CD4-positive, CD25-positive, alpha-beta regulatory T cell (primary cell): ENCODE measurements at places on chromosomes 5 and 9.
A peak's percentile ranks its signal among the peaks of the same experiment; 100 is the strongest.

- H3K4me1 ChIP-seq = no peaks in the 10 kb centered on the region
- no peak overlapping the region for H3K4me3 ChIP-seq
- H3K27me3 ChIP-seq = no peaks in the 10 kb centered on the region
- DNase-seq = no peak
Observed at GRCh38 chr5:107466233-107466769, 204.4 kb downstream of the EFNA5 start.

DNA sequence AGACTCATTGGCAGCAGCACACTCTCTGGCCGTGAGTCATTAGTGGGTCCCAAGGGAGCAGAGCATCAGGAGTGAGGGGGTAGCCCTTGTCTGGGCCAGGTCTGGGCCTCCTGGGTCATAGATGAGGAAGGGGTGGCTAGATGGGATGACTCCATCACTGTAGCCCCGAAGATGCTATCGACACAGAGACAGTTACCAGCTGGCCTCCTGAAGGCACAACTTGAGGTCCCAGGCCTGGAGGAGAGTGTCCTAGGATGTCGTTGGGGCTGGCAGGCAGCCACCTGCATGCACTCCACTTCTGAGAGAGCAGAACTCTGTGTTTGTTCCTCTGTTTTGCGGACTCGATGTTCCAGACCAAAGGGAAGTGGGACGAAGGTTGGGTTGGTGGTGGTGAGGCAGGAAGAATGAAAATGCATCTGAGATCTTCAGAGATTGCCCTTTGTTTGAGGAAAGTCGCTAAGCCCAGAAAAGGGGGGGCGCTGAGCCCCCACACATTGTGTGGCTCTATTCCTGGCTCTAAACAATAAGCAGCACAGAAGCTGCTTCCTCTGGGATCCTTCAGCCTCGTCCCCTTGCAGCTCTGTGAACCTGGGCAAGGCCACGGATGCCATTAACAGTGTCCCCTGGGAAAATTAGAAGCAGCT lies 4.7 kb downstream of the BTNL9 start:
- no peak overlapping the region for H3K4me3 ChIP-seq
- no peak overlapping the region for H3K27ac ChIP-seq
- H3K36me3 ChIP-seq = no peaks in the 10 kb centered on the region
- no peak for DNase-seq
- no peaks in the 10 kb centered on the region for H3K4me1 ChIP-seq

DNA sequence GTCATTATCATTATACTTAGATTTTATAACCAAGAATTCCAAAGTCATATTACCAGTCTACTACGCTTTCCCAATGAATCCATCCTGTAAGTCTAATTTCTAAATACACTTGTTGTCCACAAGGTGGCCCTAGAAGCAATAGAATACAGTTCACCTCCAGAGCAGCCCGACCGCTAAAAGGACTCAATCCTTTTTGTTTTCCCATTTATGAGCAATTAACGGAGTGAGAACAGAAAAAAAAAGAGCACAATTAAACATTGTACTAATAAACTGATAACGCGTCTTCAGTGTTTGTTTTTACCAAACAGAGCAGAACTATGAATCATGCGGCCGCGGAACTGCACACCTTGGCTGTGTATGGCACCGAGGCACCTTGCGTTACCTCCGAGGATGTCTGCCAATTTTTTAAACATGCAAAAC lies 160.7 kb upstream of the DAPK1 start:
- H3K4me3 ChIP-seq = peak overlapping the region; percentile 10
- H3K27me3 ChIP-seq = peaks cover 6% of the 10 kb centered on the region
- no peaks in the 10 kb centered on the region for H3K36me3 ChIP-seq
- H3K4me1 ChIP-seq = no peaks in the 10 kb centered on the region

GRCh38 chr9:98977813-98978212 lies 34.1 kb downstream of the COL15A1 start:
- no peak overlapping the region for H3K4me3 ChIP-seq
- H3K27me3 ChIP-seq = peaks cover 7% of the 10 kb centered on the region
- no peaks in the 10 kb centered on the region for H3K36me3 ChIP-seq
- no peak for DNase-seq
- H3K4me1 ChIP-seq = peaks cover 8% of the 10 kb centered on the region
- H3K27ac ChIP-seq = no peak overlapping the region

- no peaks in the 10 kb centered on the region for H3K4me1 ChIP-seq
- no peak overlapping the region for H3K27ac ChIP-seq
Observed at GRCh38 chr5:56769875-56770604, 45.3 kb upstream of the MAP3K1 start.

DNA sequence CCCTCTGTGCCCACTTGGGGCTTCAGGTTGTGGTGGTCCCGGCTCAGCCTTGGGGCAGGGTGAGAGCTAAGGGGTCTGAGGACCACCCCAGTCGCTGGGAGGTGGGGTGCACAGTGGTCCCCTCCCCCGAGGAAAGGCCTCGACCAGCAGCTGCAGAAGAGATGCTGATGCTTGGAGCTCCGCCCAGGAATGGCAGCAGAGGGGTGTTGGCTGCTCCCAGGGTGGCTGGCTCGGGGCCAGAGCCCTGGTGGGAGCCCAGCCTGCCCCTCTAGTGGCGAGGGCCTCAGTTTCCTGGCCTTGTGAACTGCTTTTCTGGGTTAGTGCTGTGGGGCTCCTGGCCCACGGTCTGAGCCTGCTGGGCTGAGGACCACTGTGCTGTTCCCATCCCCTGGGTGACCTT lies 1.2 kb downstream of the DIPK1B start:
- no peaks in the 10 kb centered on the region for H3K36me3 ChIP-seq
- H3K4me3 ChIP-seq = no peak overlapping the region
- no peaks in the 10 kb centered on the region for H3K27me3 ChIP-seq
- no peak for DNase-seq

DNA sequence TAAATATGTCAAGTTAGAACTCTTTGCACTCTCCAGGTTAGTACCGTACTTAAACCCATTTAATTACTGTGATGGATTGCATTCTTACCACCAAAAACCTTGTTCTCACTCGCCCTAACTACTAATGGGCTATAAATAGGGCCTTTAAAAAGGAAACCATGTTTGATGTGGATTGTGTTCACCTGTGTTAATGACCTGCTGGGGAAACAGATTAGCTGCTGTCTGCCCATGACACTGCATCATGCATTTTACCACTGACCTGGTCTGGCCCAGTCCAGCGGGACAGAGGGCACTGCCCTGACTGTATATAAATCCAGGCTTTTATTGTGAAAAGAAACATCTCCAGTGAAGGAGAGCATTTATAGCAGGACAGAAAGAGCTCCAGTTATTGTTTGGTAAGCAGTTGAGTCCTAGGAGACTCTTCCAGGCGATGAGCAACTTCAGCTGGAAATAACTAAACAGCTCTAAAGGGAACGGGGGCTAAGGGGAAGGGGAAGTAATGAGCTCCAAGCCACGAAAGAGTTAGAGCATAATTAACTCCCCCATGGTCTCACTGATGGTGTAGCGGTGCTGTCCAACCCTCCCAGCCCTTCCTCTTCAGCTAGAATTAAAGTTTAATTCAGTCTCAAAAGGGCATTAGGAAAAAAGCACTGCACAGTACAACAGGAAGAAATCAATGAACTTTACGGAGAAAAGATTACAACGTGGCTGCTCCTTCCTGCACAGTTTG lies 303.1 kb downstream of the ENC1 start:
- H3K27ac ChIP-seq = no peak overlapping the region
- H3K4me1 ChIP-seq = no peaks in the 10 kb centered on the region
- DNase-seq = no peak

DNA sequence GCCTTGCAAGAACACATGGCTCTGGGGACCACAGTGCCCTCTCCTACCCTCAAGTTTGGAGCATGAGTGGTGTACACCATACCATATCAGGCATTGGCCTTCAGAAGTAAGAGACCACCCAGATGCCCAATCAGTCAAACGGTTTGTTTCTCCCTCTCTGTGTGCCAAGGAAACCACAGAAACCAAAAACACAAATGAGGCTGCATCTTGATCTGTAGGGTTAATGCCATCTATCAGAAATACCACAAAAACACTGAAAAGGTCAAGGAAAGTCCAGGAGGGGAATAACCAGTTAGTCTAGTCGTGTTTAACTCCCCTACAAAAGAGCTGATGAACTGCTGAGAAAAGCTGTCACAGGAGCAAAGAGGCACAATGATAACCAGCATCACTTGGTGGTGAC lies 78.4 kb downstream of the INSYN2B start:
- H3K36me3 ChIP-seq = peaks cover 8% of the 10 kb centered on the region
- H3K27me3 ChIP-seq = no peaks in the 10 kb centered on the region
- no peaks in the 10 kb centered on the region for H3K4me1 ChIP-seq
- DNase-seq = peak; percentile 2
- H3K4me3 ChIP-seq = no peak overlapping the region
- H3K27ac ChIP-seq = no peak overlapping the region

GRCh38 chr5:17463653-17464052 lies 34.4 kb upstream of the TAF11L2 start:
- no peak overlapping the region for H3K27ac ChIP-seq
- H3K36me3 ChIP-seq = no peaks in the 10 kb centered on the region
- no peaks in the 10 kb centered on the region for H3K4me1 ChIP-seq
- DNase-seq = no peak
- no peak overlapping the region for H3K4me3 ChIP-seq
- H3K27me3 ChIP-seq = no peaks in the 10 kb centered on the region

- H3K4me3 ChIP-seq = no peak overlapping the region
- H3K36me3 ChIP-seq = peaks cover 11% of the 10 kb centered on the region
- H3K27me3 ChIP-seq = no peaks in the 10 kb centered on the region
- peaks cover 15% of the 10 kb centered on the region for H3K4me1 ChIP-seq
Observed at GRCh38 chr5:135326296-135327254, 72.5 kb downstream of the MACROH2A1 start.

GRCh38 chr9:74107692-74108091 lies 389.4 kb upstream of the RORB start:
- H3K4me3 ChIP-seq = no peak overlapping the region
- H3K27me3 ChIP-seq = no peaks in the 10 kb centered on the region
- DNase-seq = no peak
- no peak overlapping the region for H3K27ac ChIP-seq

DNA sequence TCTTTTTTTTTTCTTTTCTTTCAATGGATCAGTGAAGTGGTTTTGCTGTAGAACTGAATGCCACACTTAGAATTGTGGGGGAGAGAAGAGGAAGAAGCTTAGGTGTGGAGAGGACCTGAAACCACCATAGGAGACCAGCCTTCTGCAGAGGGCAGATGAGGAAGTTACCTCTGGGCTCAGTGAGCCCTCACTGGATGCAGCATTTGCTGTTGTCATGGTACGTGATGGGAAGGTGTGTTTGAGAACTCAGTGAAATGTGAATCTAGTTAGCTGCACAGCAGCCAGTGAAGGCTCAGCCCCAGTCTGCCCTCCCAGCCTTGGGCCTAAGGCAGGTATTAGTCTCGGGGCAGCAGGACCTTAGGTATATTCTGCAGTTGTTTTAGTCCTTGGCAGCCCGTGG lies 17.5 kb downstream of the CYFIP2 start:
- peak overlapping the region; percentile 61 for H3K27ac ChIP-seq
- peaks cover 71% of the 10 kb centered on the region for H3K4me1 ChIP-seq

DNA sequence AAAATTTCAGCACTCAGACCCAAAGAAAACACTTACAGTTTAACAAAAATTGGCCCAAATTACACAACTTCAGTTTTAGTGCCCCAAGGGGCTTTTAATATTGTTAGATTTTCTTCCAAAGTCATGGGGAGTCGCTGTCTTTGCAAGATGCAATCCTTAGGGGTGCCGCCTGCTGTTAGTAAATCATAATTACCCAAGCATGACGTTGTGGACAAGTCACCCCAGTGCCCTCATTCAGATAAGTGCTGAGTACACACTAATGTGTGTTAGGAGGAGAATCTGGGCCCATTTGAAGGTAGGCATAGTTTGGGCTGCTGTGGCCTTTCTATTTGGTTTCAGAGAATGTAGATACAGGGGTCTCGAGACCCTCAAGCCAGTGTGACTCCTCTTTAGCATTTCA lies 138.1 kb downstream of the SV2C start:
- no peaks in the 10 kb centered on the region for H3K4me1 ChIP-seq
- H3K36me3 ChIP-seq = no peaks in the 10 kb centered on the region
- no peak overlapping the region for H3K27ac ChIP-seq
- DNase-seq = no peak

DNA sequence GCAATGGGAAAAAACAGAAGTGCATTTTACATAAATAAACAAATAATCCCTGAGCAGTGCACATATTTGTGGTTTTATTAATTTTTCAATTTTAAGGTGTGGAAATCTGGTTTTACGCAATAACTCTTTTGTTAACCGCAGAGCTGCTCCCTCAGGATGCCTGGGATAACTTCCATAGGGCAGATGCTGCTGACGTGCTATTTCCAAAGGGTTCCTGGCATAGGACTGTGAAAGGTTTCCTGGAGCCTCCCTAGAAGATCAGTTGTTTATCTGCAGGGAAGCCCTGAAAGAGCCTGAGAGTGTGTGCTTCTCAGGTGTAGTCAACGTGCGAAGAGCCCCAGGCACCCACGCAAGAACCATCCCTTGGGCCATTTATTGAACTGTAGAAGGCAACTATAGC lies 443.5 kb downstream of the PLK2 start:
- H3K36me3 ChIP-seq = no peaks in the 10 kb centered on the region
- no peaks in the 10 kb centered on the region for H3K27me3 ChIP-seq
- H3K4me1 ChIP-seq = no peaks in the 10 kb centered on the region
- no peak overlapping the region for H3K4me3 ChIP-seq
- no peak overlapping the region for H3K27ac ChIP-seq

- H3K27me3 ChIP-seq = peaks cover 2% of the 10 kb centered on the region
- no peaks in the 10 kb centered on the region for H3K36me3 ChIP-seq
- no peaks in the 10 kb centered on the region for H3K4me1 ChIP-seq
- H3K4me3 ChIP-seq = no peak overlapping the region
- DNase-seq = no peak
Observed at GRCh38 chr5:116651653-116652052, 77.0 kb upstream of the SEMA6A start.

GRCh38 chr9:115225459-115226116 lies 107.6 kb upstream of the TNC start:
- H3K36me3 ChIP-seq = no peaks in the 10 kb centered on the region
- H3K4me3 ChIP-seq = no peak overlapping the region
- peaks cover 1% of the 10 kb centered on the region for H3K27me3 ChIP-seq
- H3K4me1 ChIP-seq = no peaks in the 10 kb centered on the region
- no peak overlapping the region for H3K27ac ChIP-seq
- DNase-seq = no peak

DNA sequence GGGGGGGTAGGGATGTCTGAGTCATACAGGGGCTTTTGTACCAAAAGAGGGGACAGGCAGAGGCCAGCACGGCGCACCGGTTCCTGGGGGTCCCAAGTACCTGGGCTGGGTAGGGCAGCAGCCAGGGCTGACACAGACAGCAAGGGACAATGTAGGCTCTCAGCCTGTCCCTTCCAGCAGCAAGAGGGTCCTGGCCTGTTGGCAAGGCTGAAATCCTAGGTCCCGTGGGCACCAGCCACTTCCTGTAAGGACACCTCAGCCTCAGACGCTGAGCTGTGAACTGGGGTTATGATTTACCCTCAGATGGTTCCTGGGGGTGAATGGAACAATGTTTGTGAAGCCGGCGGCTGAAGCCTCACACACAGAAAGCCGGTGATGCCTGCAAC lies 41.3 kb downstream of the NACC2 start:
- H3K27me3 ChIP-seq = no peaks in the 10 kb centered on the region
- no peak for DNase-seq
- H3K4me3 ChIP-seq = no peak overlapping the region
- no peak overlapping the region for H3K27ac ChIP-seq

- H3K27ac ChIP-seq = no peak overlapping the region
- DNase-seq = no peak
- H3K4me3 ChIP-seq = no peak overlapping the region
- no peaks in the 10 kb centered on the region for H3K27me3 ChIP-seq
- H3K36me3 ChIP-seq = no peaks in the 10 kb centered on the region
- no peaks in the 10 kb centered on the region for H3K4me1 ChIP-seq
Observed at GRCh38 chr9:108972626-108973209, 38.5 kb downstream of the ABITRAM start.
